Endothelial cell (in vitro differentiated cells): ENCODE measurements at places on chromosomes 12 and 14.

DNA sequence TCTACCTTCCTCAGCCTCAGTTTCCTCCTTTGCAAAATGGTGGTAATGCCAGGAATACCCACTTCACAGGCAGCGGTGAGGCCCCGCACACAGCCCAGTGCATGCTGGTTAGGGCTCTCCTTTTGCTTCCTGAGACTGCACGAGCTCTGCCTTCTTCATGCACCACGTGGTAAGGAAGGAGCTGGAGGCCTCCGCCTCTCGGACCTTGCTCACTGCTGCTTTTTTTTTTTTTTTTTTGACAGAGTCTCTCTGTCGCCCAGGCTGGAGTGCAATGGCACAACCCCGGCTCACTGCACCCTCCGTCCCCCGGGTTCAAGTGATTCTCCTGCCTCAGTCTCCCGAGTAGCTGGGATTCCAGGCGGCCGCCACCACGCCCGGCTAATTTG, 18.1 kb downstream of the TAMALIN start:
- DNase-seq, result no peak

GRCh38 chr12:76142305-76142704, 57.8 kb upstream of the NAP1L1 start:
- DNase-seq, result no peak

DNA sequence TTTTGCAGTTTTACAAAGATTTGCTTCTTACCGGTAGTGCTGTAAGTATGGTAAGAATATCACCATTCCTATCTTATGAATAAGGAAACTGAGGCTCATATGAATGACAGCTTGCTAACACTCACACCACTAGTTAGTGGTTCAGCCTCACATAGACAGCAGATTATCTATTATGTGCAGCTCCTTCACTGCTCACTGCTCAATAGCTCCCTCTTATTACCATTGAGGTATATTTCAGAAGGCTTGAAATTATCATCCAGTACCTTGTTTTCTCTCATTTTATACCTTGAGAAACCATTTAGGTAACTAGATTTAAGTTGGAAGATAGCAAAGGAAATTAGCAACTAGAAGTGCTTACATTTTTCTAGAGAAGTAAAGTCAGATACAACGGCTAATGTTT, 15.5 kb downstream of the RIC8B start:
- no peak for DNase-seq

DNA sequence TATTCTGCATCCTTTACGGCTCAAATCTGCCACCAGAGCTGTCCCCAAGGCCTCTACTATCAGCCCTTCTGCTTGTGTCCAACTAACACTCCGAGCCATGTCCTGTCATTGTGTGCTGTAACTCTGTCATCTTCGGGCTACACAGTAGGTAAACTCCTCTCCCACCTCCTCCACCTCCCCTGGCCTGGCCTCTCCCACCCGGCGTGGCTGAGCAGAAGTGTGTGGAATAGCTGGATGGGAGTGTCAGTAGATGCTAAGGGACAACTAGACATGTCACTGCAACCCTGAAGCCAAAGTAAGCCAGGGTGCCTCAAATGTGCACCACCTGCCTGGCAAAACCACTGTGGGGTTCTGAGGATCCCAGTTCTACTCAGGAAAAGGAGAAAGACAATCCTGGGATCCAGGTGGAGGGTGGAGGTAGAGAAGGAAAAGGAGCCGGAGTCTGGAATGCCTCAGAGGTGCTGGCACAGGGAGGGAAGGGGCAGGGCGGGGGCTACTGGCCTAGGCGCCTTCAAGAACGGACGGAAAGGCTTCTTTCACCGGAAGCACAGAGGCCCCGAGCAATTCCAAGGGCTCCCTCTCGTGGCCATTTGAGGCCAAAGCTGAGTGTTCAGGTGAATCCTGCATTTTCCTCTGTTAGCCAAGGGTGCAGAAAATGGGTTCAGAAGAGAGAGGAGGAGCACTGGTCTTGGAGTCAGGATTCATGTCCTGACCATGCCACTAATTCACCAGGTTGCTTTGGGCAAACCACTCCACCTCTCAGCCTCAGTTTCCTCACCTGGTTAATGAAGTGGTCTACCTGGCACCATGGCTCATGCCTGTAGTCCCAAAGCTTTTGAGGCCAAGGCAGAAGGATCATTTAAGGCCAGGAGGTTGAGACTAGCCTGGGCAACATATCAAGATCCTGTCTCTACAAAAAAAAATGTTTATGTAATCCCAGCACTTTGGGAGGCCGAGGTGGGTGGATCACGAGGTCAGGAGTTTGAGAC, 20.5 kb upstream of the FAM181A start:
- DNase-seq, result peak; percentile 67

GRCh38 chr12:48459259-48459658, 13.1 kb upstream of the ANP32D start:
- DNase-seq, result no peak

- DNase-seq, result no peak
These were observed 26.5 kb downstream of the NUDT4 start for GRCh38 chr12:93403988-93404803.

DNA sequence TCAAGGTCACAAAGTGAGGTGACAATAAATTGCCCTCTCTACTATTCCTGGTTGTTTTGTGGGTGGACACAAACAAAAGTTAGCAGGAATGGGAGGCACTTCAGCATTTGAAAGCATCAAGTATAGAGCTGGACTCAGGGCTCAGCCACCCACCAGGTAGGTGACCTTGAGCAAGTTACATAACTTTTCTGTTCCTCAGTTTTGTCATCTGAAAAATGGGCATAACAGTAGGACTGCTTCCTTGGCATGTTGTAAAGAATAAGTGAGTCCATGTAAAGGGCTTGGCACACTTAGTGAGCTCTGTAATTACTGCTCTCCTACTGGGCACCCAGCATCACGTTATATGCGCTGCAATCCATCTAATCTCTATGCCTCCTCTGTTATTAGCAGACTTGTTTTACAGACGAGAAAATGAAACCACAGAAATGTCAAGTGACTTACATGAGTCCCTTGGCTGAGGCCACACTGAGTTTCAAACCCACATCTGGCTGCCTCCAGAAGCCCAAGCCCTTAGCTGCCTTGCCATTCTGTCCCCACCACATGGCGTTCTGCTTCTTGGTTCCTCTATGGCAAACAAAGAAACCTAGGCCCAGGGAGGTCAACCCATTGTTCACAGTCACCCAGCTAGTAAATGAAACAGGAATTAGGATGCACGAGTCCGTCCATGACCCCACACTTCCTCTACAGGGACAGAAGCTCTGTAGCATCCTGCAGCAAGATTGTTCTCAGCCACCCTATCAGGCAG, 63.2 kb upstream of the SLC24A4 start:
- DNase-seq, result no peak

GRCh38 chr12:64687816-64688215, 71.4 kb downstream of the GNS start:
- DNase-seq, result no peak

- no peak for DNase-seq
These were observed 69.5 kb downstream of the GPR135 start for GRCh38 chr14:59395672-59396071.

- no peak for DNase-seq
These were observed 24.0 kb downstream of the FAM222A start for GRCh38 chr12:109737631-109738030.

DNA sequence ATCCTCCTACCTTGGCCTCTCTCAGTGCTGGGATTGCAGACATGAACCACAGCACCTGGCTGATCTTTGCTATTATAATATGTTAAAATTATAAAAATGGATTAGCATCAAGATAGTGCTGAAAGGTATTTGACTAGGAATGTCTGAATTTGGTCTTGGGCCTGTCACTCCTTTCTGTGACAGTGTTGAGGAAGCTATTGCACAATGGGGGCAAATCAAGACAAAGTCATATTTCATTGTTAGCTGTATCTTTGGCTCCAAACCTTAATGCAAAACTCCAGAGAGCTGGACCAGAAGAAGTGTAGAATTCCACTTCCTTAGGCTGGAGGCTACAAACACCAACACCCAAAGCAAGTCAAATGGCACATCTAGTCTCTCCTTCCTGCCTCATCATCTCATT, 42.2 kb downstream of the ZCRB1 start:
- no peak for DNase-seq

- DNase-seq, result no peak
These were observed 10.8 kb upstream of the KLHL42 start for GRCh38 chr12:27769142-27769673.

- DNase-seq, result no peak
These were observed 130.2 kb downstream of the PELI2 start for GRCh38 chr14:56248442-56248841.

DNA sequence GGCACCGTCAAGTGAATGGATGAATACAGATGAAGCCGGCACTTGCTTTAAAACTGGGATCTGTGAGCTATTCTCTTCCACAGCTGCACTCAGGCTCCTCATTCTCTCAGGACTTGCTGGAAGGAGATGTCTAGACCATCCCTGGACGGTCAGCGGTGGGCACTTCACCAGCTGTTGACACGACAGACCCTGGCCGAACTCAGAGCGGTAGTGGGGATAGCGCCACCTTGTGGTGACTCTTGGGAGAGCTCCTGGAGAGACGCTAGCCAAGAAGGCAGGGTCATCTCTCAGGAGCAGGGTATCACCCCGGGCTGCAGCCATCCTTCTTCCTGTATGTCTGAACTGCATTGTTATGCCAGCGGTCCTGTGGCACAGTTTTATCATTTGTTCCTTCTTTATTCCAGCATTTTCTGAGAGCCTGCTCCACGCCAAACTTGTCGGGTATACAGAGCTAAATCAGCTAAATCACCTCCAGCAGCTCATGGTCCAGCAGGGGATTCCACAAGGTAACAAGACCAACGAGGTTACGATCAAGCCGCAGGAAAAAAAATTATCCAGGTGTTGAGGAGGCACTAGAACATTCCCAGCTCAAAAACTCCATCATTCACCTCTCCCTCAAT, 10.0 kb downstream of the WNT1 start:
- peak; percentile 92 for DNase-seq
